ENCODE measurements at places on chromosomes 5 and 9. TPM values are rescaled to one million over a fixed set of nuclear protein-coding genes. Genes with fewer than 3 reads are reported as not detected.

Gene SOHLH1
- total RNA-seq = not detected

Gene ACOT12
- not detected for total RNA-seq

DNA sequence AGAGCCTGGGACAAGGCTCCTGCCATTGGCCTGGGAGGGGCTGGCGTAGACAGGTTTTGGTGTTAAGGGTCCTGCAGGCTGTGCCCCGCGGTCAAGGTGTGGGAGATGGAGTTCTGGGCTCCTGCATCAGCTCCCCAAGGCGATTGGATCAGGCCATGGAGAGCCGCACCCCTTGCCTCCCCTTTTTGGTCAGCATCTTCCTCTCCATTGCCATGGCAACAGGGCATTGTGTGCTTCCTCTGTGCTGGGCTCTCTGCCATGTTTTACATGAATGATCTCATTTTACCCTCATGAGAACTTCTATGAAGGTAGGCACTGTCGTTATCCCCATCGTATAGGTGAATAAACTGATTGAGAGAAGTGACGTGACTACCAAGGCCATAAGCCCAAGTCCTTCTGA lies 344.3 kb upstream of the CLINT1 start:
- no peak for DNase-seq

DNA sequence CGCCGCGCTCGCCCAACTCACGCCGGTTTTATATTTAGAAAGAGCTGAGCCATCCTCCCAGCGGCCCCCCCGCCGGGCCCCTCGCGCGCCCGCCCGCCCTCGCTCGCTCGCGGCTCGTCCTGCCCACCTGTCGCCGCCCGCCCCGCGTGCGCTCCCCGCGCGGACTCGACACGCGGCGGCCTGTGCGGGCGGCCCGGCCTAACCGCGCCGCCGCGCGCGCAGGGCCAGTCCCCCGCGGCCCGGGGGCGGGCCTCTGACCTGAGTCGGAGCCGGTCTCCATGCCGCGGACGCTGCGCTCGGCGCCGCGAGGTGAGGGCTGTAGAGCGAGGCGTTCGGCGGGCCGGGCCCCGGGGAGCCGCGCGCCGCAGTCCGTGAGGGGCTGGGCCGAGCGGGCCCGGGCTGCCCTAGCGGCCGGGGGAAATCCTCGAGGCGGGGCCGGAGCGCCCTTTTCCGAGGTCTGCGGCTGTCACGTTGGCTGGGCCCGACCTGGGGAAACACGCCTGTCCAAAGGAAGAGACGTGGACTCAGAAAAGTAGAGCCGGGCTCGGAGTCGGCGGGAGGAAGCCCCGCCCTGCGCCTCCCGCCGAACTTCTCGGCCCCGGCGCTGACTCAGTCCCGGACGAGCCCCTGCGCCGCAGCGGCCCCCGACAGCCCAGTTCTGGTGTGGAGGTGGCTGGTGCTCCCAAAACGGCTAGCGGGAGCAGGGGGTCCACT lies at the start of gene ECPAS:
TSS of gene ECPAS (minus strand) at position 526 of the 714 bp plus-strand sequence. CDS start 11,465 bp downstream, outside the sequence.
- peak; percentile 78 for DNase-seq

GRCh38 chr9:75229605-75230332 lies 141.5 kb downstream of the OSTF1 start:
- DNase-seq = peak; percentile 82

DNA sequence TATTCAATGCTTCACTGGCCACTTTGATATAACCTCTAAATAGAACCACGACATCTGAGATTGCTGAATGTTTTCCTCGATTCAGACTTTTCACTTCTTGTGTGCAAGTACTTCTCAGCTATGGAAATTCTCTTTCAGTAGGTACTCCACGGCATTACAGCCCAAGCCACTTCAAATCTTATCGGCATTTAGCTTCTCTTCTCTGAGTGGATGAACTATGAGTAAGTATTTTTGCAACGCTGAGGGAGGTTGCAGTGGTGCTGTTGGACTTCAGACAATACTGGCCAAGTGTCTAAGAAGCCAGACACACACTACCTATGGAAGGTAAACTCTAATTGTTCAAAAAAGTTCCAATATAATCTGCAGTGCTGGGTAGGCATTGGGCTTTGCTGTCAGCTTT lies 60.1 kb downstream of the FBN2 start:
- no peak for DNase-seq

DNA sequence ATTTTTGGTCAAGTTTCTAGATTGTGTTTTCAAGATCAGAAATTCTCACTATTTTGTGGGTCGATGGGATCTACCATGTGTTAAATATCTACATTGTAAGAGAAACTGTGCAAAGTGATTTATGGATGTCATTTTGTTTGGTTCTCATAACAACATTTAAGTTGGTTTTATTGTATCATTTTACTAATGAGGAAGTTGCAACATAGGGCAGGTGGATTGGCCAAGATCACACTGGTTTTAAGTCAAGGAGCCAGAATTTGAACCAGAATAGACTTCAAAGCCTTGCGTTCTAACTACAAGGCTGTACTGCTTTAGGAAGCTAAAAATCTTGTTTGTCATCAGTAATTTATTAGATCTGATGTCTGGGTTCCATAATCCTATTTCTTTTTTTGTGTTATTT lies 23.4 kb downstream of the SH3TC2 start:
- no peak for DNase-seq

- no peak for DNase-seq
These were observed 117.1 kb upstream of the TUT7 start for GRCh38 chr9:86471171-86471815.

- no peak for DNase-seq
These were observed 72.5 kb upstream of the PCA3 start for GRCh38 chr9:76691517-76692313.

- DNase-seq = no peak
These were observed 33.4 kb downstream of the ACER2 start for GRCh38 chr9:19442240-19442639.

DNA sequence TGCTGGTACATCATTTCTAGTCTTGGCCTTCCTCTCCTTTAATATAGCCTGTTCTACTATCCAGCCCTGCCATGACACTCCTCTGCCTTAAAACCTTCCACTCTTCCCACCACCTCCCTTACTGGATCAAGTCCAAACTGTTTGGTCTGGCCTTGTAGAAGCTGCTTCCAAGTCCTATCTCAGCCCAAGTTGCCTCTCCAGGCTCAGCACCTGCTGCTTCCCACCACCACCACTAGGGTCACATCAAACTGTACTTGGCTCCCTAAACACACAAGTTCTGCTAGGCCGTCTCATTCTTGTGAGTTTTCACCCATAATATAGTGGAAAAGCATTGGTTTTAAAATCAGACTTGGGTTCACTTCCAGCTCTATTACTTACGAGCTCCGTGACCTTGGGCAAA lies 1.4 kb downstream of the NDUFA8 start:
- DNase-seq = no peak

GRCh38 chr9:37503736-37504135 lies 18.0 kb downstream of the POLR1E start:
- no peak for DNase-seq

GRCh38 chr5:2201011-2201410 lies 318.3 kb upstream of the IRX4 start:
- peak; percentile 34 for DNase-seq

DNA sequence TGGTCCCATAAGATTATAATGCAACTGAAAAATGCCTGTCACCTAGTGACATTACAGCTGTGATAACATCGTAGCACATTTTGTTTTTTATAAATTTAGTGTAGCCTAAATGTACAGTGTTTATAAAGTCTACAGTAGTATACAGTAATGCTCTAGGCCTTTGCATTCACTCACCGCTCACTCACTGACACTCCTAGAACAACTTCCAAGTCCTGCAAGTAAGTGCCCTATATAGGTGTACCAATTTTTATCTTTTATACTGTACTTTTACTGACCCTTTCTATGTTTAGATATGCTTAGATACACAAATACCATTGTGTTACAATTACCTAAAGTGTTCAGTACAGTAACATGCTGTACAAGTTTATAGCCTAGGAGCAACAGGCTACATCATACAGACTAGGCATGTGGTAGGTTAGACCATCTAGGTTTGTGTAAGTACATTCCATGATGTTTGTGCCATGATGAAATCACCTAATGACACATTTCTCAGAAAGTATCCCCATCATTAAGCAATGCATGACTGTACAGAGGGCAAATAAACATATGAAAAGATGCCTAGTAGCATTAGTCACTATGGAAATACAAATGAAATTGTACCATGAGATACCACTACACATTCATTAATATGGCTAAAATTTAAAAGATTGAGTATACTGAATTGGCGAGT lies 127.6 kb downstream of the TRPM6 start:
- DNase-seq = no peak

Measured in ureter (tissue), 1 donor.